ENCODE measurements at places on chromosomes 1 and 21.

DNA sequence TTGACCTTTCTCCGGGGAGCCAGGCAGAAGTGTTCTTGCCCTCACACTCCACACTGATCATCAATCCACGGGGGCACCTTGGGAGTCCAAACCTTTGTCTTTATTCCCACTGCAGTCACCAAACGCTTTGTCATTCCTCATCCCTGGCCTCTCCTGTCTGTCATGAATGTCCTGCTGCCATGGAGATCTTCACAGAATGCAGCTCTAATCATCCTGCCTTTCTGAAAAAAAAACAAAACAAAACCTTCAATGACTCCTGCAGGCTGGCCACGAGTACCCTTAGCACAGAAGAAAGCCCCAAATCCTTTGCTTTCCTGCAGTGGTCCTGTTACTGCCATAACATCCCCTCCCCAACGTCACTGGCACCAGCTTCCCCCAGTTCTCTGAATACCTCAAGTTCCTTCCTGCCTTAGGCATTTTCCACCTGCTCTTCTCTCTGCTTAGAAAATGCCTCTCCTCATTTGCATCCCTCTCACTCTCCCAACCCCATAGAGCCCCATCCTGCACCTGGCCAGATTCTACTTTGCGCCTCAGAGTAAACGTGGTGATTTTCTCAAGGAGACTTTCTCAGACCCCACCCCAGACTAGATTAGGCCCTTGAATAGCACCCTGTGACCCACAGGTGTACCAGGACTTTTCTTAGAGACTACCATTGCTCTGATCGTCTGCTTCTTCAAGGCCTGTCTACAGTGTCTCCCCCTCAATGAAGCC, 131.2 kb downstream of the AK5 start:
- DNase-seq, result no peak

DNA sequence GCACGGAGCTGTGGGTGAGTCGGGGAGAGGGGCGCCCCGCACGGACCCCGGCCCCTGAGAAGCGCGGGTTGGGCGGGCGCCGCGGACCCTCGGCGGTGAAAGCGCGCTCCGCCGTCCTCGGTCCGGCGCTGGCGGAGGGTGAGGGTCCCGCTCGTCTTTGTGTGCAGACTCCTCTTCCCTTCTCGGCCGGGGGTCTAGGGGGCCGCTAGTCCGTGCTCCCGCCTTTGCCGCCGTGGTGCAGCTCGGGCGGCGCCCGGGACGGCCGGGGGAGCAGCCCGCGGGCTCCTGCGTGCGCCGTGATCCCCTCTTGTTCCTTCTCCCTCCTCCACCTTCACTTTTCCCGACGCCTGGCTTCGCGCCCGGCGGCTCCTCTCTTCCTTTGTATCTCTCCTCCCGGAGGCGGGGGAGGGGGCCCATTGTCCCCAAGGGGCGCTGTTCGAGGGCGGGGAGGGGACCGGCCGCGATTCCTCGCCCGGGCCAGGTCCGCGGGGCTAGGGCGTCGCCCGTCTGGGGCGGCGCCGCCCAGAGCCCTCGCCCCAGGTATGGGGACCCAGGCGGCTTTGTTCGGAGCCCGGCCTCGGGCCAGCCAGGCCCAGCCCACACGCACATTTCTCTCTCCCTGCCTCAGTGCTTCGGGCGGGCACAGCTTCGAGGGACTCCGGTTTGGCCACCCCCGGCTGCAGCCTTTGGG, 519 bp downstream of the FNBP1L start:
- DNase-seq, result peak; percentile 5

- no peak for DNase-seq
These were observed 171.6 kb upstream of the C1orf174 start for GRCh38 chr1:4071653-4072052.

DNA sequence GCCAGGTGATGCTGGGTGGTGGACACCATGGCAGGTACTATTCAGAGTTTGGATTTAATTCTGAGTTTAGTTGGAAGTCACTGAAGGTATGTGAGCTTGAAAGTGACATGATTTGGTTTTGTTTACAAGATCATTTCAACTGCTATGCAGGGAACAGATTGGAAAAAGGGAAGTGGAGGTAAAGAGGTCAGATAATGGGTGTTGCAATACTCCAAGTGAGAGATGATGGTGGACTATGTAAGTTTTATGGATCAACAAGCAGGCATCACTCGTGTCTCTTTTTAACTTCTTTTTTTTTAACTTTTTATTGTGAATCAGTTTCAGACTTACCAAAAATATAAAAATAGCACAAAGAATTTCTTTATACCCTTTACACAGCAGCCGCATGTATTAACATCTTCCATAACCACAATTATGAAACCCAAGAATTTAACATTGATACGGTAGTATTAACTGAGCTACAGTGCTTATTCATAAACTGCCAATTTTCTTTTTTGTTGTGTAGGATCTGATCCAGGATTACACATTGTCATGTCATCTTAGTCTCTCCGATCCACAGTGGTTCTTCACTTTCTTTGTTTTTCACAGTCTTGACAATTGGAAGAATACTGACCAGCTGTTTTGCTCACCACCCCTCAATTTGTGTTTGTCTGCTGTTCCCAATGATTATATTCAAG, 24.9 kb upstream of the NHLH2 start:
- no peak for DNase-seq

DNA sequence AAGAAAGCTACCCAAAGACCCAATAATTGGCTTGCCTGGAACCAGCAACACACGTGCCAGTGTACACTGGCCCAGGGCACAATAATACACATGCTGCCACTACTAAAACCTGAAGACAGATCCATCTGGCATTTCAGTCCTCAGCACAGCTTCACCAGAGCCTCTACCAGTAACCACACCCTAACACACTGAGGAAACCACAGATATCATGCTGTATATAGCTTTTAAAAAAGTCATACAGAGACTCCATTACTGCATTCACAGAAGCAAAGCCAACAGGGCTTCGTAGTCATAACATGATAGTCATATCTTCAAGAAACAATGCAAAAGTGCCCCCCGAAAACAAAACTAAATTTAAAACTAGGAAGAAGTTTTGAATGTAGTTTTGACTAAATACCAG, 40.6 kb upstream of the NEGR1 start:
- no peak for DNase-seq

- DNase-seq, result no peak
These were observed 17.8 kb upstream of the HSD17B7 start for GRCh38 chr1:162772571-162773154.

GRCh38 chr1:80468356-80468755, 1332.4 kb upstream of the ADGRL2 start:
- no peak for DNase-seq

- peak; percentile 23 for DNase-seq
These were observed 985 bp downstream of the SYT6 start for GRCh38 chr1:114152508-114153260.

DNA sequence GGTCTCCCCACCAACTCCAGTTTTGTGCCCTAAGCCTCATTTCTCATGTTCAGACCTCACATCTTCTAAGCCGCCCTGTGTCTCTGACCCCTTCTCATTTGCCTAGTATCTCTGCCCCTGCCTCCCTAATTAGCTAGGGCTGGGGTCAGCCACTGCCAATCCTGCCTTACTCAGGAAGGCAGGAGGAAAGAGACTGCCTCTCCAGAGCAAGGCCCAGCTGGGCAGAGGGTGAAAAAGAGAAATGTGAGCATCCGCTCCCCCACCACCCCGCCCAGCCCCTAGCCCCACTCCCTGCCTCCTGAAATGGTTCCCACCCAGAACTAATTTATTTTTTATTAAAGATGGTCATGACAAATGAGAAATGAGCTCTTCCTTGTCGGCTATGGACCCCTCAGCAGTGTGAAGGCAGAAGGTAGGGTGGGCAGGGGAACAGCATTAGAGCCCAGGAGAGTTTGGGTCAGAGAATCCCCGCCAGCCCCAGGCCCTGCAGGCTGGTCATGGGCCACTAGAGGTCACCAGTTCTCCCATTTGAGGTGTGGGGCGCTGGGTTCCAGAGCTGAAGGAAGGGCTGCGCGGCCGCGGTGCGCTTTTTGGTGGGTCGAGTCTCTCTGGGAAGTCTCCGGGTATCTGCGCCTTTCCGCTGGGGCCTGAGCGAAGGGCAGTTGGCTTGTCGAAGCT, 11.5 kb downstream of the ADAMTSL4 start:
- DNase-seq, result peak; percentile 88

- DNase-seq, result no peak
These were observed 31.1 kb downstream of the AHDC1 start for GRCh38 chr1:27572679-27573426.

GRCh38 chr1:7232441-7233236, 447.4 kb downstream of the CAMTA1 start:
- no peak for DNase-seq

DNA sequence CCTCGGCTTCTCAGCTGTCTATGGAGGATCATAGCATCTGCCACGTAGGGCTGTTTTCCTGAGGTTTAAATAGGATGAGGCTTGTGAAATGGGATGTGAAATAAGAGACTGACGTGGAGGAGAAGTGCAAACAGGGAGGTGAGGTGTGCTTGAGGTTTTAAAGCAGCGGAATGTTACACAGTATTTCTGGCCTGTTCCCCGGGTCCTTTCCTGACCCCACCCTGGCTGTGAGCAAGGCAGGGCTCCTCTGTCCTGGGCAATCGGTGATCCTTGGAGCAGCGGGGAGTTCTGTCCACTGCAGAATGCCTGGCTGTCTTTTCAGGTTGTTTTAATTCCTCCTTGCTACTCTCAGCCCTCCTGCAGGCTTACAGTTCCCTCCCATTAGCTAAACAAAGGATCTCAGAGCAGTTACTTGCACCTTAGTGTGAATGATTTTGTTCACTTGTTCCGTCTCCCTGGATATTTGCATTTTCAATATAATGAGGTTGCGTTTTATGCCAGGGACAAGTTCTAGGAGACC, 38.6 kb downstream of the LHX4 start:
- no peak for DNase-seq

DNA sequence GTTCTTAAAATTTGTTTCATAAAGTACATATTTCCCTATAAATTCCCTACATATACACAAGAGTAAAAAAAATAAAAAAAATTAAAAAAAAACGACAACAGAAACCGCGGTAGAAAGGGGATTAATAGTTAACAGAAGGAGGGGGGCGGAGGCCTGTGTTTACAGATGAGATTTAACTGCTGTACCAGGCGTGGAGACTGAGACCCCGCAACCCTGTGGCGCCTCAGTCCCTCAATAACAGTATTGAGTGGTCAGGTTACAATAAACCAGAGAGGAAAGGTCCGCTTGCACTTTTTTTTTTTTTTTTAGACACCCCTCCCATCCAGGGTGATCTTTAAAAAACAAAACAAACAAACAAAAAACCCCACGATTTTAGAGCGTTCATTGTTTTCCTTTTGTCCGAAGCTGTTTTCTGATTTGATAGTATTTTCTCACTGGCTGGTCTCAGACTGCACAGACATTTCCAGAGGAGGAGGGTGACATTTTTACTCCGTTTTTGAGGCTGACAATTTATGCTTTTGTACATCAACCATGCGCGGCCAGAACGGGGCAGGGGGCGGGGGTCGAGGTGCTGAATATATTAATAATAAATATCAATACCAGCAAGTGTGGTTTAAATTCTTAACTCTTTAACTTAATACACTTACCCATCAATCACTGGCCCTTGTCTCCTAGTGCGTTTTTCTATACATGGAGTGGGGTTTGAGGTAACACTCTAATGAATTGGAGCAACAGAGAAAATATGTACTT, 1223.9 kb downstream of the BRINP3 start:
- DNase-seq, result no peak

DNA sequence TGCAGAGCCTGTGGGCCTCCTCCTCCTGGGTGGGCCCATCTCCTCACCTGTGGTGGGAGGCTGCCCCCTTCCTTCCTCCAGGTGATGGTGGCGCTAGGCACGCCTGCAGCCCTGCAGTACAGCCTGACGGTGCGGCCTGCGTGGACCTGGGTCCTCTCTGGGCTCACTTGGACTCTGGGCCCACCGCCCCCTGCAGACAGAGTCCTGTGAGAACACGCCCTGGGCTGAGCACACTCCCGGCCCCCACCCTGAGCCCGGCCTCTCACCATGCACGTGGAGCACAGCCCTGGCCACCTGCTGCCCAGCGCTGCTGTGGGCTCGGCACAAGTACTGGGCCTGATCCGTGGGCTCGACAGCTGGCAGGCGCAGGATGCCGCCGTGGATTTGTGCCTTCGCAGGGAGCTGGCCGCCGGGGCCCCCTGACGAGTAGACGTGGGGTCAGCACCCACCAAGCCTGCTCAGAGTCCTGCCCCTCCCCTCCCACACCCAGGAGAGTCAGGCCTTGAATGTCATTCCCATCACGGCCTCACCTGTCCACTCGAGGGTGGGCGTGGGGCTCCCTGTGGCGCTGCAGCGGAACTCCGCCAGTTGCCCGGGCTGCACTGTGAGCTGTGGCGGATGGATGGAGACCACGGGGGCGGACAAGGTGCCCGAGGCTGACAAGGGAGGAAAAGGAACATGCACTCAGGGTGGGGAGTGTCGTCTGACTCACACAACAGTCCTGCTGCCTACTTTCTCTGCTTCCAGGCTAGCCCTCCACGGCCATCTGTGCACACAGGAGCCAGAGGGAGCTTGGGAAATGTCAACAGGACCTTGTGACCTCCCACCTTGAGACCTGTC, 43.4 kb downstream of the LDLRAD2 start:
- no peak for DNase-seq

GRCh38 chr1:156579472-156579871, at the start of gene TTC24:
TSS of gene TTC24 (plus strand) at chr1:156579723. CDS start at chr1:156581365, 1,642 bp downstream.
- DNase-seq, result no peak

DNA sequence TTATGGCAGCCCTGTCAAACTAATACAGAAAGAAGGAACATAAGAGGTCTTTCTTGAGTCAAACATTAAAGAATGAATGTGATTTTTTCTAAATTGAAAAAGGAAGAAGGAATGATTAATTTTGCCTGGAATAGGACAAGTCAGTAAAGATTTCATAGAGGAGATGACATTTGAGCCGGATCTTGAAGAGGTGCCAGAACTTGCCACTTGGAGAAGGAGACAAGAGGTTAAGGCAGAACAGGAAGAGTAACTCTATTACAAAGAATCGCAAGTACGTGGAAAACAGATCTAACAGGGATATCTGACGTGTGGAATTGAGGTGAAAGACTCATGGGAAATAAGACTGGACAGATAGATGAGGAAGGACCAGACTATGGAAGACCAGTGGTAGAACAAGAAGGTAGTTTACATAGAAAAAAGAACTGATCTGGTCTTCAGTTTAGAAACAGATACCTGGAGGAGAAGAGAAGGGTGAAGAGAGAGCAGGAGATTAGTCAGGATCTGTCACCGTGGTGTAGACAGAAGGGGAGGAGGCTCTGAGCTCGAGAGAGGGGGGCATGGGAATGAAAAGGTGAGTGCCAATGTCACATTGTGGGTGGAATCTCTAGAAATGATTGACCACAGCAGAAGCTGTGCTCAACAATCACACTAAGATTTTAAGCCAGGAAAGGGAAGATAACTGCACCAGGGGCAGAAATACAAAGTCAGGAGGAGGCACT, 32.5 kb downstream of the RHOU start:
- DNase-seq, result no peak

- no peak for DNase-seq
These were observed 25.0 kb downstream of the SLC37A1 start for GRCh38 chr21:42538479-42539275.

- DNase-seq, result no peak
These were observed 737 bp upstream of the SERPINC1 start for GRCh38 chr1:173917635-173918493.

Measured in activated naive CD8-positive, alpha-beta T cell treated with anti-CD3 and anti-CD28 coated beads for 36 hours (primary cell).